Right forelimb (tissue), 1 donor: ENCODE measurements at places on chromosomes 3 and 15.

GRCh38 chr15:80526556-80527340, 122.6 kb downstream of the ARNT2 start:
- no peak for DNase-seq

GRCh38 chr3:111859061-111859973, at the start of gene PHLDB2:
Gene PHLDB2 (plus strand): TSS chr3:111859265. CDS start chr3:111884078, 24,813 bp downstream.
- DNase-seq, result peak; percentile 86

DNA sequence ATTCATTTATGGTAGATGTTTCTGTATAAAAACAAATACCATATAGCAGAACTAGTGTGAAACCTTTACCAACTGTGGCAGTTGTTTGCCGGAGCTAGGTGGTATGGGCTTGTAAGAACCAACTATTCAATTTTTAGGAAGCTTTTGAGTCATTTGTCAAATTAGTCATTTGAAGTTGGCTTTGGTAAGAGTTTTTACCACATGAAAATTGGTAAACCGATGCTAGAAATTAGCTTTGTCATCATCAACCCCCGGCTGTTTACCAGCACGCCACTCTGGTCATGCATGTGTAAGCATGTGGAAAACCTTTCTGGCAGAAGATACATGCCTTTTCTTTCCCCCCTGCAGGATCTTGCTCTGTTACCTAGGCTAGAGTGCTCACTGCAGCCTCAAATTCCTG, 63.3 kb downstream of the IL1RAP start:
- no peak for DNase-seq

DNA sequence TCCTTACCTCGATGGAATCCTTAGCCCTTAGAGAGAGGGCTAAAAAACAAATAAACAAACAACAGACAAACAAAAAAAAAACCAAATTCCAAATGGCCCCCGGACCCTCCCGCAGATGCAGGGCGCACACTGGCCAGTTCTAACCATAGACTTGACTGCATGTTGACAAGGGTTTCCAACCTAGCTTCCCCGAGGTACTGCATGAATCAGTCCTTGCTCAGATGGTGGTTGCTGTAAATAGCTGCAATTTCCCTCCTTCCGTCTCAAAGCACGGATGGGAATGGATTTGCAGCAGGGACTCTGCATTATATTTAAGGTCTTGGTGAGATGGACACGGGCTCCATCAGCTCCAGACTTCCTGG, 162.8 kb downstream of the CD47 start:
- DNase-seq, result peak; percentile 51

- no peak for DNase-seq
These were observed 144.2 kb downstream of the RYR3 start for GRCh38 chr15:33454996-33455395.

- peak; percentile 97 for DNase-seq
These were observed at the start of the genes MRPL47 and NDUFB5 for GRCh38 chr3:179604321-179605078. Gene MRPL47 (minus strand): TSS chr3:179604638. CDS start chr3:179604624, 14 bp downstream. Gene NDUFB5 (plus strand): TSS chr3:179604794. CDS start chr3:179604816, 22 bp downstream.

- DNase-seq, result no peak
These were observed 22.9 kb downstream of the PDIA5 start for GRCh38 chr3:123089611-123090331.

DNA sequence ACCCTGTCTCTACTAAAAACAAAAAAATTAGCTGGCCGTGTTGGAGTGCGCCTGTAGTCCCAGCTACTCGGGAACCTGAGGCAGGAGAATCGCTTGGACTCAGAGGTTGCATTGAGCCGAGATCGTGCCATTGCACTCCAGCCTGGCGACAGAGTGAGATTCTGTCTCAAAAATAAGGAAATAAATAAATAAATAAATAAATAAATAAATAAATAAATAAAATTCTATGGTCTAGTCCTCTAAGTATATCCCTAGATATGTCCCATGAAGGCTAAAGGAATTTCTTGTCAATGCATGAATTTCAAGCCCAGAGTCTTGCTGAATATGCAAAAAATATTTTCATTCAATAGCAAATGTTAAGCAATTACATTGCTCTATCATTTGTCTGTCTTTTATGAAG, 149.0 kb downstream of the EPHA3 start:
- no peak for DNase-seq

GRCh38 chr3:143147707-143148106, 28.1 kb downstream of the CHST2 start:
- DNase-seq, result no peak

DNA sequence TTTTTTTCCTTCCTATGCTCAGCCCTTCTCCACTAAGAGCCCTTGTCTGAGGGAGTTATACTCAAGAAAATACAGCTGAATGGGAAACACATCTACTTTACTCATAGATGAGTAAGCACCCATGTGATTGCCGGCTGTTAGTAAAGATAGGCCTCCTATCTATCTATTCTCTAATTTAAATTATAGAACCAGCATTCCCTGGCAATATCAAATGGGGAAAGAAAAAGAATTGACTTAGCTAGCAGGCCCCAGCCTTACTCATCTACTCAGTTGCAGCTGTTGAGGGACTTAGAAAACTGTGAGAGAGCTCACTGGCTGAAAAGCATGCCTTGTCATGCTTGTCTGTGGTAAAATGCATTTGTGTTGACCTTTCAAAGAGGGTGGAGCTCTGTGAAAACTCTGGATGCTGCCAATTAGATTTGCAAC, 116.9 kb upstream of the LRRFIP2 start:
- DNase-seq, result no peak

GRCh38 chr3:51354172-51354571, 30.9 kb upstream of the MANF start:
- DNase-seq, result no peak

- no peak for DNase-seq
These were observed 89.0 kb downstream of the GHSR start for GRCh38 chr3:172359231-172359630.

DNA sequence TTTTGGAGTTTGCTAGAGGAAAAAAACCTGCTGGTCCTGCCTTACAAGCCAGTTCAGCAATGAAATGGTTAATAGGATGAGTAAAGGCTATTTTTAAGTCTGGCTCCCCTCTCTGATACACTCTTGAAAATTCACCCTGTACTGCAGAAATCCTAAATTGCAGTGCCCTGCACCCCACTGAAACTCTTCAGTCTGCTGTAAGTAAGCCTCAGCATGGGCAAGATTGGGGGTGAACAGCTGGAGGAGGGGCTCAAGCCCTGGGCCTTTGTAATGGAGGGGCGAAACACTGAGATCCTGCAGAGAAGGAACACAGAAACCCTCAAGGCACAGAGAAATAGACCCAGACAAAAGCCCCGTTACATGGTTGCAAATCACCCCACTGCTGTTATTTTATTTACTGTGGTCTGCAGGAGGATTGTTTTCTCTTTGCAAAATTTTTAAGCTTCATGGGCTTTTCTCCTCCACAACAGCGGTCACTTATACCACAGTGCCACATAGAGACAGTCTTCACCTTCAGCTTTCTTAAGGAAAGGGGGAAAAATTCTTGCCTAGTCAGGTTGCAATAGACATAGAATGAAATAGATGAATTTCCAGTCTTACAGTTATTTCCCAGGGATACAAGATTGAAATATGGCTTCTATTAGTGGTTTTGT, 45.0 kb downstream of the SOX2 start:
- DNase-seq, result no peak

DNA sequence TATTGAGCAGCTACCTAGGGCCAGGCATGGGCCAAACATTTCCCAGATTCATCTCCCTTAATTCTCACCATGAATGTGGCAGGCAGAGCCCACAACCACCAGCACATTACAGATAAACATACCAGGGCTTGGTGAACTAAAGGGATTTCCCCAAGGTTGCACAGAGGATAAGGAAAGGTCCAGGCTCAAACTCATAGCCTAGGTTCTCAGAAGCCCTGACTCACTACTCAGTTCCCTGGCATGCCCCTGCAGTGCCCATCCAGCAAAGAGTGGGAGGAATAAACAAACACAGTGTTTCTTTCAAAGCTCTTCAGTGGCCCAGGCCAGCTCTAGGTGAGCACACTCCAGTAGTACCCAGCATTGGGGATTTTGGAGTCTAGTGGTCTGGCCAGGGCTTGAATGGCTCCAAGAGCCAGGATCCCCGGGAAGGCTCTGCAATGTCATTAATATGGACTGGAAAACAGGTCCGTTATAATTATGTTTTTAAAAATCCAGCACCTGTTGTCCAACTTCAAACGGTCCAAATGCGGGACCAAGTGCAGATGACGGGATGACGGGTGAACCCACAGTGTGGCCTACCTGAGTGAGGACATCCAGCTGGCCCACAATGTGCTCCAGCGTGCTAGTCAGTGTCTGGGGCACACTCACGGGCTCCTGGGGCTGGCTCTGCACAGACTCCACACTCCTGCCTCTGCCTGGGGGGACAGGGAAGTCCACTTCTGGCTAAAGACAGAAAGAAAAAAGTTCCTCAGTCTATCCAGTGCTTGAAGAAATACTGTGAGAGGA, 39.8 kb upstream of the DUSP7 start:
- no peak for DNase-seq
